ENCODE measurements at places on chromosomes 1 and 21.

DNA sequence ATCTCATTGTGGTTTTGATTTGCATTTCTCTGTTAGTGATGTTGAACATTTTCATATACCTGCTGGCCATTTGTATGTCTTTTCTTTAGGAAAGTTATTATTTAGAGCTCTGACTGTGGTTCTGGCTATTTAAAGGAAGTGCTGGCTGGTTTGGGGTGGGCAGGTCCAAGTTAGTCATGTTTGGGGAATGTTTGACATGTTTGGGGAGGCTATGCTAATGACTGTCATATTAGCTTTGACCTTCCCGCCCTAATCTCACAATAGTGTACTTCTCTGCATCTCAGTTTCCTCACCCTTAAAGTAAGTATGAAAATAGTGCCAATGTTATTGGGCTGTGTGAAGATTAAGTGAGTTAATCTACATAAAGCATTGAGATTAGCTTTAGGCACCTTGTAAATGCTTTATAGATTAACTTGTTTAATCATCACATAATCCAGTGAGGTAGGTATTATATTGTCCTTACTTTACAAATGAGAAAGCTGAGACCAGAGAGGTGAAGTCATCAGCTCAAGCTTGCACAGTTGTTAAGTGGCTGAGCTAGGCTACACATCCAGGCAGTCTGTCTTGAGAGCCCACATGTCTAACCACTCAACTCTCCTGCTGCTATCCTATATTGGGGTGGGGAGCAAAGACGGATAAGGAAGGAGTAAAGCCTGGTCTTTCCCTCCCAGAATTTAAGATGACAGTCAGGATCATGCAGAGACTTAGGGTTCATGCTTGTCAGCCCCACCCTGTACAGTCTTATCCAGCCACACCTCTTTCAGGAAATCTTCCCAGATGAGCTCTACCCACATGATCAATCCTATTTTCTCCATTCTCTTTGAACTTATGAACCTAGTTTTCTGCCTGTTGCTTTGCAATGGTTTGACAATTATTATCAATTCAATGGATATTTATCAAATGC, 22.8 kb upstream of the CRNN start:
- DNase-seq = no peak

GRCh38 chr1:166971252-166971651, 4.1 kb downstream of the ILDR2 start:
- DNase-seq = no peak

- no peak for DNase-seq
These were observed 546 bp upstream of the ZNF697 start for GRCh38 chr1:119648620-119649004.

DNA sequence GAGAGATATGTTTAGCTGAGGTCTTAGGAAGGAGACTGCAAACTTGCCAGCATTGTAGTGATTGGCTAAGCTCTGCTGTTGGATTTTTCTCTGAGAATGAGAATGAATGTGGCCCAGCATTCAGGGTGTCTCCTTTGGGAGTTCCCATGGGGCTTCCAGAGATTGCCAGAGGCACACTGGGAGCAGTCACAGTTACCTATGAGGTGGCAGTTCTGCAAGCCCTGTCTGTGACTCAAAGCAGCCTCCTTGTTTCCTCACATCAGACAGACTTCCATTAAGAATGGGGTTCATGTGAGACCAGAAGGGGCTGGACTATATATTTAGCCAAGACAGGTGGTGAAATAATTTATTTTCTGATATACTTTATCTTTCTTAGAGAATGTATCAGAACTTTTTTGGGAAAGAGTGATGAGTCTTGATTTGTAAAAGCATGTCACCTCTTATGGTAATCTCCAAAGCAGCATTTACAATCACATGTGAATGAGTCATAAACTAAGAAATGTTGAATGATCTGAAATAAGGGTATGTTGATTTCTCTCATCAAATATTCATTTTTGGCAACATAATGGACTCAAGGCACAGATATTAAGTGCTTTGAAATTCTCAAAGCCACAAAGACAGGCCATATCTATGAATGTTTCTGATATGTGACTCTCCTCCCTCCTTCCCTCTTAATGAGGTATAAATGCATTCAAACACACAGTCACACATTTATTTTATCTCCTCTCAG, 9.5 kb upstream of the SLC19A2 start:
- DNase-seq = no peak

- no peak for DNase-seq
These were observed 32.4 kb downstream of the RGS5 start for GRCh38 chr1:163170331-163170730.

GRCh38 chr1:116769561-116769977, 15.3 kb downstream of the CD2 start:
- DNase-seq = peak; percentile 88

DNA sequence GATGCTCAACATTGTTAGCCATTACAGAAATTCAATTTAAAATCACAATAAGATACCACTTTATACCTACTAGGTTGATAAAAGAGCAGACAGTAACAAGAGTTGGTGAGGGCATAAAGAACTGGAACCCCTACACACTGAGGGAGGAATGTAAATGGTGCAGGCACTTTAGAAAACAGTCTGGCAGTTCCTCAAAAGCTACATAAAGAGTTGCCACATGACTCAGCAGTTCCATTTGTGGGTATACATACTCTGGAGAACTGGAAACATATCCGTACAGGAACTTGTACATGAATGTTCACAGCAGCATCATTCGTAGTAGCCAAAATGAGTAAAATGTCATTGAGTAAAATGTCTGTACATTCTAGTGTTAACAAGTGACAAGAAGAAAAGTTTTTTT, 17.0 kb downstream of the NSL1 start:
- DNase-seq = peak; percentile 88

GRCh38 chr1:204704794-204705492, 19.4 kb upstream of the LRRN2 start:
- no peak for DNase-seq

DNA sequence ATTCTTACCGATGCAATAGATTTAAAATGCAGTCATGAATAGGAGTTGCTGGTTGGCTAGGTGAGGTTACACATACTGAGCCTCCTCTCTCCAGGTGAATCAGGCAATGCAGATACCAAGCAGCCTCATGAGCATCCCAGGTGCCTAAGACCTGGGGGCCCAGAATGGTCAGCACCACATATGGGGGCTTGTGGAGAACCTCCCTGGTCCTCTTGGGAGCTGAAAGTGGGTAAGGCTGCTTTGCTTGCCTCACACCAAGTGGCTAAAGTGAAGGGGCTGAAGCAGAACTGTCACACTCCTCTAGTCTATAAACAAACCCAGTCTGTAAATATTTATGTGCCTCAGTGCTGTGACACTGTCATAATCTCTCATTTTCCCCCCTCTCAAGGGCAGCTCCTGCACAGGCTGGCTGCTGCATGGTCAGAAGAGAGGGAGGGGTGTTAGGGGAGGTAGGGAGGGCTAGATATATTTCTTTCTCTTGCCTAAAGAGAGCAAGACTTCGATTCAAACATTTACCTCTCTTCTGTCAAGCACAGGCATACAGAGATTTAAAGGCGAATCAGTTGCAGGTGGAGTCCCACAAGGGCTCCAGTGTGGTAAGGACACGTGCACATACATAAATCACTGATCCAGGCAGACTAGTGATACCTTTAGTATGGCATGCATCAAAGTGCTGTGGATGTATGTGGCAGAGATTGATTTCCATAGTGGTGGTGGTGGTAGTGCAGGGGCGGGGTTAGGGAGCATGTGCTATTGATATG, 157.9 kb upstream of the TNR start:
- no peak for DNase-seq

- no peak for DNase-seq
These were observed 4.4 kb downstream of the PLOD1 start for GRCh38 chr1:11938722-11939526.

DNA sequence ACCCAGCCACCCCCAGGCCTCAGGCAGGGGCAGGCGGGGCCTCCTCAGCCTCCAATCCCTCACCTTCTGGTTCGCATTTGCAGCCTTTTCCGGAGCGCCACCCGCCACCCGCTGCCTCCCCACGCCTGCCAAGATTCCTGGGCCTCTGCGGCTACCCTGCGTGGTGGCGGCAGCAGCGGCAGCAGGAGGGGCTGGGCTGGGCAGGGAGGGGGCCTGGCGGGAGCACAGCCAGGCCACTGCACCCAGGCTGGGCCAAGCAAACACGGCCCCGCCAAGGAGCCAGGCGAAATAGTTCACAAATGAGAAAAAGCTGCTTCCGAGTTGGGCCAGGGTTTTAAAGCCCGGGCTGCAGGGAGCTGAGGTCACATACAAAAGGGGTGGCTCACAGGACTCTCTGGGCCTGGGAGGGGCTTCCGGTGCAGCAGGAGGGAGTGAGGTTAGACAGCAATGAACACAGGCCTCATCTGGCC, 9.8 kb downstream of the COL8A2 start:
- DNase-seq = no peak

All from NB4 (cell line).